Activated effector memory CD4-positive, alpha-beta T cell treated with anti-CD3 and anti-CD28 coated beads, Interleukin-2, amount 50 U/mL, for 16 hours (primary cell): ENCODE measurements at places on chromosomes 6 and 20.

DNA sequence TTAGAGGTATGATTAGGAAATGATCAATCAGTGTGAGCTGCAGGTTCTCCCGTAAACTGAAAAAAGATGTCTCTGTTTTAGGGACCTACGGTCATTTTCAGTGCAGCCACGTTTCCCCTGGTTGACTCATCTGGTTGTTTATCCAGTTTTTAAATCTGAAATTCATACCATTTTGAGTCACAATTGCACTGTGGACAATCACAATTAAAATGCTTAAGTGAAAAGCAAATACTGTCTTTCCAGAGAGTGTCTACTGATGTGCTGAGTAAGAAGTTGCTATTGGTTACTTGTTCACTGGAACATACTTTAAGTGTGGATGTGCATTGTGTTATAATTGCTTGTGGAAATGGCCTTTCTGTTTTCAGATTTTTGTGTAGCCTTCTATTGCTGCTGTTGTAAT, 305.1 kb upstream of the SASH1 start:
- DNase-seq: no peak

- DNase-seq: no peak
Observed at GRCh38 chr6:163608204-163608644, 193.7 kb downstream of the QKI start.

DNA sequence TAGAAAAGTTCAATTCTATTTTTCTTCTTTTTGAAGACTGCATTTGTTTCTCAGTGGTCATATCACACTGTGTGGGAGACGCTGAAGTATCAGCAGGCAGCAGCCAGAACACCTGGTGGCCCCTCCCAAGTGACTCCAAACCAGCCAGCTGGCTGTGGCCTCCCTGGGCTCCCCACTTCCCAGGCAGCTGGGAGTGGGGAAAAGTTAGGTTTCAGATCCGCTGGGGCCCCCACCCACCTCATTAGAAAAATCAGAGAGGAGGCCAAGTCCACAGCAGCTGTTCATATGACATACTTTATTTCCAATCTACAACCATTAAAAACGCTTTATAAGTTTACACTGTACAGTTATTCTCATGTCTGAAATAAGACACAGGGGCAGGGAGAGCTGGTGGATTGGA, 3.6 kb upstream of the DSN1 start:
- peak; percentile 8 for DNase-seq

DNA sequence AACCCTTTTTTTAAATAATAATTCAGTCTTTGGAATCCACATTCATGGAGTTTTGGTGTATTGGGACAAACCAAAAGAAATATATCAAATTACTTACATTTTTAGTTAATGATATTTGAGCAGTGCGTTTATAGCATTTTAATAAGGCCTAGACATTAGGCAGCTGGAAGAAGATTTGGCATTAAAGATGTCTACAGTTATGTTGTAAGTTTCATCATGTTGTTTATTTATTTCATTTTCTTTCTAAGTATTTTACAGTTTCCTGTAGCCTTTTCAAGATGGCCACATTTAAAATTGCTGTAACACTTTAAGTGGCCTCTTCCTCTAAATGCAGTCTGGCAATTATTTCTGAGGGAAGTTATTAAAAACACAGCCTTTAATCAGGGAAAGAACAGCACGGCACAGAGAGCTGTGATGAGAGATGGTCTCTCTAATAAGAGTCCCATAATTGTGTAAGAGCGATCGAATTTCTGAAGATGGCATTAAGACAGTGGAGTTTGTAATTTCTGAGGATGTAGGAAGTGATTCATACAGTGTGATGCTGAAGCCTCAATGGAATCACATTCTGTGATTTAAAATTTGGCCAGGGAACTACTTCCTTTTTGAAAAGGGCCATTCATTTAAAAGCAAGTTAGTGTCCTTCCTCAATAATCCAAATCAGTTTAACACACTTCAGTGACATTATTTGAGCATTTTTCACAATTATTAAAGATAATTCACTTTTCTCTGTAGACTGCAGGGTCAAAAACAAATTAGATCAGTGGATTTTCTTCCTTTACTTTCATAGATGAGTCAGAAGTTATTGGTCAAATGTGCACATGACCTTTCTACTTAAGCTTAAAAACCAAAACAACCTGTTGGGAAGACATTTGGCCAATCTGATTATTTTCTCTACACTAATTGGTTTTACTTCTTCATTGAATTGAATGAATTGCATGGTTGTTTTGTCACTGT, 52.4 kb upstream of the EDN3 start:
- DNase-seq: no peak

GRCh38 chr20:44465001-44465560, 10.6 kb upstream of the TTPAL start:
- no peak for DNase-seq

GRCh38 chr6:119649531-119649930, 300.0 kb upstream of the MAN1A1 start:
- DNase-seq: no peak

- DNase-seq: no peak
Observed at GRCh38 chr6:88764081-88764480, 199.3 kb downstream of the RNGTT start.

DNA sequence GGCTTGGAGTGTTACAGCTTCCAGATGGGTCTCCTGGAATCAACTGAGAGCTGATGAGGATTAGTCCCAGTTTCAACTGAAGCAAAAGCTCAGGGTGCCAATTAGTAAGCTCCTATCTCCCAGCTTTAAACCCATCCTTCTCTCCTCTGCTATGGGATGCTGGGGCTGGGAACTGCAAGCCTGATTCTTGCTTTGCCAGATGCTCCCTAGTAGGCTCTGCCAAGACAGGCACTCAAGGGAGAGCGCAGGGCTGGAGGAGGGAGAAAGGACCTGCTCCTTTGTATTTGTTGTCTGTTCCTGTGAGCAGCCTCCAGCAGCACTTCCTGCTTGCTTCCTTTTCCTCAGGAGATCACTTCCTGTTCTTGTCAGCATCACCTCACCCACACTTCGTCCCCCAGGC, 309.7 kb downstream of the KIF16B start:
- DNase-seq: no peak

DNA sequence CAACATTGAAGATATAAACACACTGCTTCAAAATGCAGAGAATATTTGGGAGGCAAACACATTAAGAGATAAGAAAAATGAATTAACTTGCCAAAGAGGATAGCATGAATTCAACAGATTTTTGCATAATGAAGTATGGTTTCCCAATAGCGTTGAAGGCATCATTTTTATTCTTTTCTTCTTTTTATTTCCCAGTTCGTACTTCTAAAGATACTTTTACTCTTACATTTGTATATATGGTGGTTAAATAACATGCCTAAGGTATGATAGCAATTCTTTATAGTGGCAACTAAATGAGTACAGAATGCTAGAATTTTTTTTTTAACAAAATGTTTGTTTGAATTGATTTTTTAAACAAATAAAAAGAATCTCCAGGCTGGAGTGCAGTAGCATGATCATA, 473.4 kb upstream of the MARCKS start:
- DNase-seq: no peak

DNA sequence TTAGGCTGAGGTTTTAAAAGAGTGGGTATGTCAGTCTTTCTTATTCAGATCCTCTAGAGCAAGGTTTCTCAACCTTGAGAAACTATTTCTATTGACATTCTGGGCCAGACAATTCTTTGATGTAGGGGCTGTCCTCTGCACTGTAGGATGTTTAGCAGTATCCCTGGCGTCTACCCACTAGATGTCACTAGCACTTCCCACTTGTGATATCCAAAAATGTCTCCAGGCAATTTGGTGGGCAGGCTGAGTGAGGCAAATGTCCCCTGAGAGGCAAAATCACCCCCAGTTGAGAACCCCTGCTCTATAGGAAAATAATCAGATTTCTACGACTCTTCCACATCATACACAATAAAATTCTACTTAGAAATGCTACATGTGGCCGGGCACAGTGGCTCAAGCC, 7.7 kb upstream of the ZKSCAN8 start:
- DNase-seq: no peak

DNA sequence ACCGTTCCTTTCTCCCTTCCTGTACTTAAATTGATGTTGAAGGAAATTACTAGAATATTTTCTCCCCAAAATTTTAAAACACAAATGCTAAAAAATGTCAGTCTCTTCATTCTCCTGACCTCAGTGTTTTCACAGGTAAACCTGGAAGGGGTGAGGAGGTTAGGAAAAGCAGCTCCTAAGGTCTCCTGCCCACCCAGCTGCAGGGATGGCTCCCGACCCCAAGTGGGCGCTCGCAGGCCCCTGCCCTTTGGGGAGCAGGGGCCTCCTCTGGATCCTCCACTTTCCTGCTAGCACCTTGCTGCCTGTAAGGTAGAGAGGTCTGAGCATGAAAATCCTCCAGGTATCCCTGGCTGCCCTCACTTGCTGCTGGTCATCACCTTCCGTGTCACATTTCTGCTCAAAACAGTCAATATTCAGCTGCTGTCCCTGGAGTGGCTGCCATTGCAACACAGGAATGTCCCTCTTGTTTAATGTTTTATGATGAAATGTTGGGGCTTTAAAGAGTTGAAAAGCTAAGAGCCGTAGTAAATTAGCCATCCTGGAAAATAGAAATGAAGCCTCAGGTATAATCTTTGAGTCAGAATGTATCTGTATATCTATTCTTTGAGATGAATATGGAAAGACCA, 10.9 kb upstream of the HSP90AB1 start:
- DNase-seq: no peak

DNA sequence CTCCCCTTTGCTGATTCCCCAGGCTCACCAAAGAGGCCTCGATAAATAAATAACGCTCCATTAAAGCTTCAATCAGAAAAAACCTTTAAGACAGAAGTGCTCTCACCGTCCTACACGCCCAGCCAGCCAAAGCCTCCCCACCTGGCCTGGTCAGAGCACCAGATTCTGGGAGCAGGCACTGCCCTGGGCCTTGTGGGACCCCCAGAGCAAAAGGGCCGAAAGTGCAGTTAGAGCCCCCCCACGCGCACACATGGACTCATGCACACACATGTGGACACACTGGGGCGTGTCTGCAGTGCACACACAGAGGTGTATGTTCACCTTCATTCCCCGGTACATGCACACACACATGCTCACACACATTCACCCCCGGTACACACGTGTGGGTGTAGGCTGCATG, 1.9 kb upstream of the NECAB3 start:
- DNase-seq: no peak

DNA sequence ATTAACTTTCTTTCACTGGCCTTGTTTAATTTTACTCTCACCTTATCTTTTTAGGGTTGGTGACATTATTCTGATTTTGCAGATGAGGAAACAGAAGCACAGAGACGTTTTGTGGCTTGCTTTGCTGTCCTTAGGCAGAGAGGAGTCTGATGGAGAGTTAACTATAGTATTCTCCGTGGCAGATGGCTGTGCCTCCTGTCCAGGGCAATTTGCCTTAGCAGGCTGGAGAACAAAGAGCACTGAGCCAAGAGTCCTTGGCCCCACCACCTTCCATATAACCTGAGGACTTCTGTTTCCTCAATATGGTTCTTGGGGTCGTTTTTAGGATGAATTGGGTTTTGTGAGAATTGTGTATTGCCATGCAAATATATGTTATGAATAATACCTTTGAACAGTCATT, 71.4 kb upstream of the BACH2 start:
- no peak for DNase-seq

GRCh38 chr20:59567585-59568508, 36.5 kb upstream of the PHACTR3 start:
- no peak for DNase-seq

GRCh38 chr6:144331491-144331969, 46.4 kb downstream of the UTRN start:
- DNase-seq: no peak

DNA sequence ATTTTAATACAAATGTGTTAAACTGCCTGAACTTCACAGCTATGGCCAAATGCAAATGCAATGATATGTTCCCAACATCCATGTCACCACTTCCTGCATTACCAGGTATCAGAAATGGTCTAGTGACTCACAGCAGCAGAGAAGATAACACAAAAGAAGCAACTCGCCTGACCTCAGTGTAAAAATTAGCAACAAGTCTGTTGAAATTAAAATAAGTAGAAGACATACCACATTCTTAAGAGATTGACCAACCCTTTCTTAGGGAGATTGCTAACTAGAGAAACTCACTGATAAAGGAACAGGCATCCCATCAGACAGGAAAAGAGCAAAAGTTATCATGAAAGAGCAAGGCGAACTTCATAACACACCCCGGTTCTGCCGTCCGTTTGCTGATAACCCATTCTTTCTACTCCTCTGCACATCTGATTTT, 45.1 kb downstream of the RNASET2 start:
- no peak for DNase-seq
